Activated CD8-positive, alpha-beta memory T cell treated with anti-CD3 and anti-CD28 coated beads for 48 hours (primary cell): ENCODE measurements at places on chromosomes 3 and 15.

- no peak for DNase-seq
Observed at GRCh38 chr15:81723113-81723651, 322.6 kb downstream of the MEX3B start.

GRCh38 chr3:118973050-118973449 lies 61.6 kb downstream of the IGSF11 start:
- DNase-seq, result no peak

GRCh38 chr3:38984731-38985130 lies 67.0 kb downstream of the SCN11A start:
- DNase-seq, result no peak

- DNase-seq, result no peak
Observed at GRCh38 chr15:48582452-48583247, 62.9 kb downstream of the FBN1 start.

DNA sequence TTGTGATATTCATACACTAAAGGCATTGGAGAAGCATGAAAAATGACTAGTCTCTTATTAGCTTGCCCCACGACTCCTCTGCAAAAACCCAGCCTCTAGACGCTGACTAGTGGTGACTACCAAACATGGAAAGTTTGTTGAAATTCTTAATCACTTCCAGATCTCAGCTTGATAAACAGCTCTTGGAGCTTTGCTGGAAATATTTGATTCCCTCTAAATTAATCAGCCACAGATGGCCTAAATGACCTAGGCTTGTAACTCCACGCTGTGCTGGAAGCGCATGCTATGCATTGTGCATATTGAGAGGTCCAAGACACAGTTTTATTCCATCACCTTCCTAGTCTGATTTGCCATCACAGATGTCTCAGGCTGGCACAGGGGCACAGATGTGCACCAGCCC lies 244.7 kb upstream of the ST8SIA2 start:
- DNase-seq, result no peak

- DNase-seq, result no peak
Observed at GRCh38 chr3:52982839-52983238, 63.0 kb downstream of the SFMBT1 start.

DNA sequence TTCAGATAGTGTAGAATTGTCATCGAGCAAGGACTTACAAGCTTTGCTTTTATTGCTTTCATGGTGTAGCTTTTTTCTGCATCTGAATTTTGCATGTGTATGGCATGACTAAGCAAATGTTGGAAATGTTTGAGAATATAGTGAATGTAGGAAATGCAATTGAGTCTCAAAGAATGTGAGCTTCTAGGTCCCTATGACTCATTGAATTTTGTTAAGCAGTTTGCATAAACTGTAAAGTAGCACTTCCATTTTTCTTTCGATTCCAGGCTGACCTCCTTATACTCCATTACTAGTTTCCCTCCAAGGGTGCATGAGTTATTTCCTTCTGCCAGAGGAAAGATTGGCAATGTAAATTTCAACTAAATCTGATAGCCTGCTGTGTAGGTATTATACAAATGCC lies 619.2 kb downstream of the DIPK2A start:
- no peak for DNase-seq

DNA sequence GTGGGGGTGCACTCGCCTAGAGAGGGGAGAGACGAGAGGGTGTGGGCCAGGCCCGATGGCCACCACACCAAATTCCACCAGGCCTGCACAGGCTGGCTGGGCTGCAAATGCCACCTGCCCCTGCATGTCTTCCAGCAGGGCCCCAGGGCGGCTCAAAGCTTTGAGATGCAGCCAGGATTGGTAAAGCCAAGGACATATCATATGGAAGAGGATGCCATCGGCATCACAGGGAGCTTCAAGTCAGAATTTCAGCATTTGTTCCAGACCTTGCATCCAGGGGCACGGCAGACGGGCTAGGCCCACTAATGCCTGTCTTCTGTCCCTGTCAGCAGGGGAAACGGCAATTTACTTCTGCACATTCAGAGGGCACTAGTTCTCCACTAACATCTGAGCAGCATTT lies 97.8 kb downstream of the NUP210 start:
- DNase-seq, result no peak

GRCh38 chr3:157442729-157443128 lies 6.1 kb downstream of the PTX3 start:
- no peak for DNase-seq

GRCh38 chr3:126969586-126969985 lies 13.3 kb upstream of the PLXNA1 start:
- no peak for DNase-seq

DNA sequence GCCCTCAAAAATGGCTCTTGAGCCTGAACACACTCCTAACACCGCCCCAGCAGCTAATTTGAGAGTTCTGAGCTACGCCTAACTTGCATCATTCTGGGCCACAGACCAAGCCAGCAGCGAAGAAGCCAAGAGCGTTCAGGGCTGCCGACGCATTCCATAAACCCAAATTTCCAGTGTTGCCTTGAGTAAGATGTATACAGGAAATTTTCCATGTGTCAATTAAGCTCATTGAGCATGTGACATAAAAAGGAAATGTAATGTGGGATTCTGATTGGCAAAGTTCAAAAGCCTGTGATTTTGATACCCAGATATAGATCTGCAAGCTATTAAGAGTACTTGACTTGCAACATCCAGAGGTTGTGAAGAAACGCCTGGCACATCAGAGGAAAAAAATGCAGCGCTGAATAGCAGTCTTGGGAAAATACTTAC lies 148.6 kb upstream of the NR2F2 start:
- DNase-seq, result no peak

GRCh38 chr15:88648357-88649214 lies 9.8 kb downstream of the ISG20 start:
- DNase-seq, result no peak

DNA sequence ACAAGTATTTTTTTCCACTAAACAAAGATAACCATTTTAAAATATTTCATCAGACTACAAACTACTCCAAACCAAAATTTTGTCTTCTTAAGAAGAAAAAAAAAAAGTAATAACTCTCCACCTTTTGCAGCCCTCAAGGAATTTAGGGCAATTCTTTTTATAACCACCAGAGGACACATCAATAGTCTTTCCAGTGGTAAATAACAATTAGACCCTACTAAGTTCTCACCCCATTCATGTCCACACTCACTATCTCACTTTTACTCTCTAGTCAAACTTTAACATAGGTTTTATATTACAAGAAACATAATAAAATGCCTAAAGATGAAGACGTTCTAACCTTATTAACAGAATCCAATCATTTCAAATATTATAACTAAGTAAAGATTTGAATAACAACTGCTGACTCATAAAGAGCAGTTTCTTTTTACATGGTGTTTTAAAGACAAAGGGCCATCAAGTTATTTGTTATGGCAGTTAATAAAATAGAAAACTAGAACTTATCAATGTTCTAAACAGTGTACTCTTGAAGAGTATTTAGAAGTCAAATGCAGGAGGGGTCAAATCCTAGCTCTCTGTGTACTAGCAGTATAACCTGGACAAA lies 33.0 kb downstream of the CCDC39 start:
- no peak for DNase-seq

- DNase-seq, result no peak
Observed at GRCh38 chr3:170162630-170163029, 18.9 kb downstream of the PHC3 start.

DNA sequence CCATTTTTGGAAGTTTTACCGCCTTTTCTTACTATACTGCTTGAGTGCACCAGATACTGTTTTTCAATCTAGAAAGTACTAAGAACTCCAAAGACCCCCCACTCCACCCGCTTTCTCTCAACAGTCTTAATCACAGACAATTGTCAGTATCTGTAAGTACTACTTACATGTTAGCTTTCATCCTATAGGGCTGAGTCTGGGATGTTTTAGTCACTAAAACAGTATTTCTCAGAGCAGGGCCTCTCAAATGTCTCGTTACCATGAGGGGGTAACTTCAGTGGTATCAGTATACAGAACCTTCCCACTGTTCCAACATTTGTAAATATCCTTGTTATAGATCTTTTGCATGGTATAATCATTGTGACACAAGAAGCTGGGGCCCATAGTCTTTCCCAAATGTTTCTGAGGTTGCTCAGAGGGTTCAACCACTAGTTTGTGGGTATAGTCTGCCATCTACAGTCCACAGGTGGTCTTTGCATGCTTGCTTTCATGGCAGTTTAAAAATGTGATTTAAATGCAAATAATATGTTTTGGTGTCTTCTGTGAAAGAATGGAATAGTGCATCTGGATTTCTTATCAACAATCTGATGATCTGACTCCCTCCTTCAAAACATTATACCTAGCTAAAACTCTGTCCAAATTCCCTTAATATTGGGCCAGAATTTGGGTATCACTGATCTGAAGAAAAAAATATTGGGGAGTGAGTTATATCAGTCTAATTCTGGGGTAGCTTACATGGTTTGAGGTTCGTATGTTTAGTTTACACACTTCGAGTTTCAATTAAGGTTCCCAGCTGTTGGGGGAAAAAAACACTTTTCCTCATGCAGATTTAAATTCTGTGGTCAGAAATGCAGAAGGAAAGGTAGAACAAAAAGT lies 18.0 kb upstream of the DNAJC13 start:
- DNase-seq, result no peak

- DNase-seq, result no peak
Observed at GRCh38 chr3:194148383-194148782, 12.4 kb downstream of the HES1 start.

- DNase-seq, result no peak
Observed at GRCh38 chr3:100216713-100217112, 44.1 kb upstream of the TBC1D23 start.

GRCh38 chr3:119628816-119629445 lies 31.2 kb downstream of the PLA1A start:
- DNase-seq, result no peak

DNA sequence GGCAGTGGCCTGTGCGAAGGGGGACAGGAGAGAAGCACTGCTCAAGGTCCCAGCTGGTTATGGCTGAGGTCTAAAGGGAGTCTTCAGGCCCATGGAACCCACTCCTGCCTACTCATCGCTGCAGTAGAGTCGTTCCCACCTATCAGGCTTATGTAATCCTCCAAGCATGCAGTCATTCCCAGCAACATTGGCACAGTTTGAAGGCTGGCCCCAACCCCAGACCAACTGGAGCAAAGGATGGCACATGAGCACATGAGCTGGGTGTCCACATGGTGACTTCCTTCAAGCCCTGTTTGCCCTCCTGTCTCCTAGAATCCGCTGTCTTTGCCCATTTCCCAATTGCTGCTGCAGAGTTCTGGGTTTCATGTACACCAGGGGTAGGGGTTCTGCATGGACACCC lies 60.5 kb upstream of the FGD5 start:
- DNase-seq, result no peak

GRCh38 chr15:87193481-87193880 lies 1063.1 kb downstream of the NTRK3 start:
- no peak for DNase-seq

DNA sequence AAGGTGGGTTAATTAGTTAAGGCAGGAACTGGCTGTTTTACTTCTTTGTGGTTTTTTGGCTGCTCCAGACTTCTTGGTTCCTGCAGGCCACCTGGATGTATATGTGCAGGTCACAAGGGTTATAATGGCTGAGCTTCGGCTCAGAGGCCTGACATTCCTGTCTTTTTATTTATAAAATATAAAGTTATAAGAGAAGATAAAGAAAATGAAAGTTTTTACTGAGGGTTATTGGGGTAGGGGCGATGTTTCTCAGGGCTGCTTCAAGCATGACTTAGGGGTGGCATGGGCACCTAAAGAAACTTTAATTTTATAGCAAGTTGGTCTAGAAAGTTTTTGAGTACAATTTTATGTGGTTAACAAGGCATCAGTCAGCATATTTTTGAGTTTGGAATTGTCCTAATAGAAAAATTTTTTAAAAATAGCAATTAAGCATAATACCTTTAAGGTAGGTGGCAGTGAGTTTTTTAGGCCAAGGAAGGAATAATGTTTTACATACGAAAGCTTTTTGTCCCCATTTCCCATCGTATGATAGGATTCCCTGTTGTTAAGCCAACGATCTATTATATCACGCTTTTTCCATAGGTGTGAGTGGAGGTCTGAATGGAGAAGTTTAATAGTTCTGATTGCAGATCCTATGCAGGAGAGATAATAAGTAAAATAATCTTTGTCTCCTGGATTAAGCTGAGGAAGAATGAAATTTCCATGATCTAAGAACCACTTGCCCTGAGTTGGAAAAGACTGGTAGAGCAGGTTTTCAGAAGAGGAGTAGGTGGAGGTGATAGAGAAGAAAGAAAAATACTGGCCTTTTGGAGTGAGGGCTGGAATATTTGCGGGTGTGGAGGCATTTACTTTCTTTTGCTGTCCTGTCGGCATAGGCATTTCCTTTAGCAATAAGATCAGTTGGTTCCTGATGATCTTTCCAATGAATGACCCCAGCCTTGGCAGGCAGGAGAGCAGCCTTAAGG lies 10.1 kb downstream of the STRIT1 start:
- no peak for DNase-seq

- no peak for DNase-seq
Observed at GRCh38 chr15:43511012-43511885, 6.2 kb upstream of the MAP1A start.

DNA sequence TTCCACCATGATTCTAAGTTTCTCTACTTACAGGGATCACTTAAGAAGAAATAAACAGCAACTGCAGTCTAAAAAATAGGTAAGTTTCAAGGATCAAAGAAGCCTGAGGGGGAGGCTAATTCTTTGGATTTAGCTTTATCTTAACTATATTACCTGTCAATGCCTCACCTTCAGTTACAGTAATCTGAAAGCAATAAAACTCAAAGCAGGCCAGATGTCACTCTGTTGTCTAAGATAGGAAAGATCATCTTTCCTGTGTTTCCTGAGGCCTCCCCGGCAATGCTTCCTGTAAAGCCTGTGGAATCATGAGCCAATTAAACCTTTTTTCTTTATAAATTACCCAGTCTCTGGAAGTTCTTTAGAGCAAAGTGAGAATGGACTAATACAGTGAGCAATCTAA lies 60.2 kb downstream of the NPTN start:
- no peak for DNase-seq

DNA sequence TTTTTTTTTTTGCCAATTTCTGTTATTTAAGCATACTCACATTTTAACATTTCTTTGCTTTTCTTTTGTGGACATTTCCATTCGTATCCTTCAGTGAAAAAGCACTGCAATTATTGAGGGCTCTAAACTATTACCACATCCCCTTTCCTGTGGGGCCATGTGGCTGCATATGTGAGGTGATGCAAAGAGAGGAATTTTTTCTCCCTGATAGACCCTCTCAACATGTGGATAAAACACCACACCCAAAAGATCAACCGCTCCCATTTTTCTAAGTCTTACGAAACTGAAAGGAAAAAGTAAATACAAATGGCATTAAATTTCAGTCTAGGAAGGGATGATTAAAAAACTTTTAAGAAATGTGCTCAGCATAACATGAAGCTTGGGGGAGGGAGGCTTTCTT lies 68.8 kb downstream of the DNAJC13 start:
- no peak for DNase-seq

GRCh38 chr3:115857518-115858136 lies 234.3 kb downstream of the GAP43 start:
- no peak for DNase-seq

DNA sequence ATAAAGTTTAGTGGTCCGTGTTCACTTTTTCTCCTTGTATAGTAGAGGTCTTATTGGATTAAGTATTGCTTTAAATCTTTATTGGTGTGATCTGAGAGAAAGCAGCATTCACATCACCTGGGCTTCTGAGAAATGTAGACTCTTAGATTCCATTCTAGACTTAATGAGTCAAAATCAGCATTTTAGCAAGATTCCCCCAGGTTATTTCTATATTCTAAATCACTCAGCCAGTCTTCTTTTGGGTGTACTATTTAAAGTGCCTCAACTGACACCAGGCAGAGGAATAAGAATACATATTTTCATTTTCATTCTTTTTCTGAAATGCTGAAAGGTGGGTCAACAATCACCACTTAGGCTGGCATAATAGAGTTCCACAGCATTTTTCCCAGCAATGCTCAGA lies 481.7 kb downstream of the TUSC7 start:
- DNase-seq, result no peak
